ENCODE measurements at places on chromosomes 7 and 10.

- no peak for DNase-seq
These were observed 255.8 kb upstream of the CNTNAP2 start for GRCh38 chr7:145860809-145861208.

DNA sequence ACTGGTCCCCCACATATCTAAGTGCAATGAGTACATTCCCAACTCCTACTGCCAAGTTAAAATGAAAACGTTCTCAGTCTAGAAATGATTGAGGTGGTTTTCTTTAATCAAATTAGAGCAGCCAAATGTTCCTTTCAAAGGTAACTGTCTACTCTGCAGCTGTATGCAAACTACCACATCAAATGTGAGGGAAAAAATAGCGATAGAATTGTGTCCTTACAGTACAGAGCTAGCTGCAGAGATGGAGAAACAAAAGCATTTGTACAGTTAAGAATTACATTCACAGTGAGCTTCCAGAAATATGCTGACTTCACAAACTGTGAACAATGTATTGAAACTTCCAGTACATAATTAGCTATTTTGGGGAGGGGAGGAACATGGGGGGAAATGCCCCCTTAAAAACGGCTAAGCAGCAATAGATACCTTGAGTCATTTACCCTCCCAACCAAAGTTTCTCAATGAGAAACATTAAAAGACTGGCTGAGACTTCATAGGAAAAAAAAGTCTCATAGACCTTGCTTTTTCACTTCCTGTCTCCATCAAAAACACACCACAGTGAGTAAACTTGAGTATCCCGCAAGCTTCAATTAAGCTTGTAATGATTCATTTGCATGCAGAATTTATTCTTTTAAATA lies 22.9 kb downstream of the CDK6 start:
- DNase-seq, result no peak

GRCh38 chr10:128549101-128549608 lies 422.9 kb upstream of the MKI67 start:
- no peak for DNase-seq

- DNase-seq, result no peak
These were observed 7.0 kb downstream of the AIMP2 start for GRCh38 chr7:6015917-6016652.

DNA sequence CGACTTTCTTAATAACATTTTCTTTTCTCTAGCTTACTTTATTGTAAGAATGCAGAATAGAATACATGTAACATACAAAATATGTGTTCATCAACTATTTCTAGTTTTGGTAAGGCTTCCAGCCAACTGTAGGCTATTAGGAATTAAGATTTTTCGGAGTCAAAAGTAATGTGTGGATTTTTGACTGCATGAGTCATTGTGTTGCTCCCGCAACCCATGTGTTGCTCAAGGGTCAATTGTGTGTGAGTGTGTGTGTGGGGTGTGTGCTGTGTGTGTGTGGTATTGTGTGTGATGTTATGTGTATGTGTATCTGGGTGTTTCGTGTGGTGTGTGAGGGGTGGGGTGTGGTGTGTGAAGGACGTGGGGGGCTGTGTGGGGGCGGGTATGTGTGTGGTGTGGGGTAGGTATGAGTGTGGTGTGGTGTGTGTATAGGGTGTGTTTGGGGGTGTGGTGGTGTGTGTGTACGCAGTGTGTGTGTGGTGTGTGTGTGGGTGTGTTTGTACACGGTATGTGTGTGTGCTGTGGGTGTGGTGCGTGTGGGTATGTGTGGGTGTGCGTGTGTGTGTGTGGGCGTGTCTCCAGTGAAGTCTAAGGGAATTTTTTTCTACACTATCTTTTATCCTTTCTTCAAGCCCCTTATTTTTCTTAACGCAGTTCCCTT lies 60.5 kb downstream of the RSU1 start:
- DNase-seq, result no peak

GRCh38 chr7:135678612-135679575 lies 16.6 kb downstream of the STMP1 start:
- no peak for DNase-seq

DNA sequence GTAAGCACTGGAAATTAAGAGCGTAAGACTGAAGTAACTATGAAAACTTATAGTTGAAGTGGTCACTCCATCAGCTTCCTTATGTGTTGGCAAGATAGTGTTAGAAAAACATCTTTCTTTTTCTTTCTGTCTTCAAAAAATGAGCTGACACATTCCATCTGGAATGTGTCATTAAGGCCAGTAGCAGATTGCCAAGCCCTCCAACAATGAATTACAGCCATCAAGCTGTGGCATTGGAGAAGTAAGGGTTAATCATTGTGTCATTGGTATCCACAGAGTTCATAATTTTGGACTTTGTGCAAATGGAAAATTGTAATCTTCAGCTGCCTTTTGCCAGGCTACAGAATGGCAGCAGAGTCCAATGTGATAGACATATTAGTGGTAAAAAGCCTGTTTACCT lies 926.3 kb downstream of the NRG3 start:
- no peak for DNase-seq

GRCh38 chr10:101841826-101842225 lies 1.8 kb downstream of the KCNIP2 start:
- DNase-seq, result no peak

DNA sequence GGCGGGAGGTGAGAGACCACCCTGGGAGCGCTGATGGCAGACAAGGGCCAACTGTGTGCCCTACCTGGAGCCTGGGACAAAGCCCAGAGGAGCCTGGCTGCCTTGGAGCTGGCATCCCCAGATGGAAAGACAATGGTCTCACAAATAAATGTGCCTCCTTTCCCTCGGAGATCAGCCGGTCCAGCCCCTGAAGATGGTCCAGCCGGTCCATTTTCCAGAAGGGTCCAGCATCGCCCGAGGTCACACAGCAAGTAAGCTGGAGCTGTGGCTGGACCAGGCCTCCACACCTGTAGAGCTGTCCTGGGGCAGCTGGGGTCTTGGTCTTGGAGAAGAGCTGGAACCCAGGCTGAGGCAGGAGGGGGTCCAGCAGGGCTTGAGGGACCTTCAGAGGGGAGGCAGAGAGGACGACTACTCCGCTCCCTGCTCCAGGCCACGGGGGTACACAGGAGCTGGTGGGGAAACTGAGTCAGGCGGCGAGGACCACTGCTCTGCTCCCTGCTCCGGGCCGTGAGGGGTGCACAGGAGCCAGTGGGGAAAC lies 3.6 kb downstream of the ELFN1 start:
- DNase-seq, result no peak

DNA sequence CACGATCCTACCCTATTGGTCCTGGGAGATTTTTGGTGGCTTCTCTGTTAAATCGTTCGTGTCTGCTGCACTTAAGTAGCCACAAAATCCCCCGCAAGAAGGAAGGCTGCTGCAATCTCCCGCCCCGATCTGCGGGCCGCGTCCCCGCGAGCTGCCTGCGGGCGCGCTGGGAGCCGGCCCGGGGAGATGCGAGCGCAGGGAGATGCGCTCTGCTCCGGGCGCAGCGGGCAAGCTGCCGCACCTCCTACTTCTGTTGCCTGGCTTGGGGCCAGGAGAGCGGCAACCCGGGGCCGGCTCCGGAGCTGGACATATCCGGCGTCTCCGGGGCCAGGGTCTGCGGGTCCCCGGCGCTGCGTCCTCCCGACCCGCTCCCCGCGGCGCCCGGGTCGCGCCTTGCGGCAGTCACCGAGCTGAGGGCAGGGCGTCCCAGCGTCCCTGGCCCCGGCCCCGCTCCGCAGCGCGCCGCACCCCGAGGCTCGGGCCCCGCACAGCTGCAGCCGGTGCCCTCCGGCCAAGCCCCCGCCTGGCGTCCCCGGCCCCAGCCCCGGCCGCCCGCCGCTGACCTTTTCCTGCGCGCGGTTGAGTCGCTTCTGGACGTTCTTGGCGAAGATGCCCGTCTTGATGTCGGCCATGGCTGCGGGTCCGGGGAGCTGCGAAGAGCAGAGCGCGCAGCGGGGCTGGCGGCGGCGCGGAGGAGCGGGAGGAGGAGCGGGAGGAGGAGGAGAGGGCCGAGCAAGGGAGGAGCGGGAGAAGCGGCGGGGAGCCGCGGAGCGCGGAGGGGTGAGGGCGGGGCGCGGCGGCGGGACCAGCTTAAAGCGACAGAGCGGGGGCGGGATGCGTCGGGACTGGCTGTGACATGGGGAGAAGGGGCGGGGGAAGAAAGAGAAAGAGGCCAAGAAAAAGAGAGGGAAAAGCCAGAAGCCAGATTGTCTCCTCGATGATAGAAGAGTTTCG lies at the start of gene AMPH:
Gene AMPH (minus strand): TSS at position 654 of the 954 bp plus-strand sequence. CDS start 22 bp downstream, at position 632.
- DNase-seq, result no peak

- no peak for DNase-seq
These were observed 26.4 kb downstream of the SLC16A9 start for GRCh38 chr10:59682986-59683937.

DNA sequence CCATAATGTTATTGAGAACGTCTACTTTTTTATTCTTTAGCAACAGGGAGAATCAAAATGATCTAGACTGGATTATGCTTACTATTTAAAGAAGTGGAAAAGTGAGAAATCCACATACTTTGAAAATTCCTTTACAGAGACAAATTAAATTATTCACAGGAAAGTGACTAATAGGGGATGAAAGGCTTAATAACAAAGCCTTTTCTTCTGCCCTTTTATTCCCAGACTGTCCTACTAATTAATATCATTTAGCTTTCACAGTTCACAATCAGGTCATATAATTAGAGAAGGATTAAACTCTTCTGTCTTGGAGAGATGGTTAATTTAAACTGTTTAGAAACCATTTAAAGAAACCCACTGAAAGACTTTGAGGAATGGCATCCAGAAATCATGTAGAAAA lies 58.8 kb downstream of the ARL4A start:
- DNase-seq, result no peak

- no peak for DNase-seq
These were observed 770 bp downstream of the PLXNA4 start for GRCh38 chr7:132575419-132575981.

DNA sequence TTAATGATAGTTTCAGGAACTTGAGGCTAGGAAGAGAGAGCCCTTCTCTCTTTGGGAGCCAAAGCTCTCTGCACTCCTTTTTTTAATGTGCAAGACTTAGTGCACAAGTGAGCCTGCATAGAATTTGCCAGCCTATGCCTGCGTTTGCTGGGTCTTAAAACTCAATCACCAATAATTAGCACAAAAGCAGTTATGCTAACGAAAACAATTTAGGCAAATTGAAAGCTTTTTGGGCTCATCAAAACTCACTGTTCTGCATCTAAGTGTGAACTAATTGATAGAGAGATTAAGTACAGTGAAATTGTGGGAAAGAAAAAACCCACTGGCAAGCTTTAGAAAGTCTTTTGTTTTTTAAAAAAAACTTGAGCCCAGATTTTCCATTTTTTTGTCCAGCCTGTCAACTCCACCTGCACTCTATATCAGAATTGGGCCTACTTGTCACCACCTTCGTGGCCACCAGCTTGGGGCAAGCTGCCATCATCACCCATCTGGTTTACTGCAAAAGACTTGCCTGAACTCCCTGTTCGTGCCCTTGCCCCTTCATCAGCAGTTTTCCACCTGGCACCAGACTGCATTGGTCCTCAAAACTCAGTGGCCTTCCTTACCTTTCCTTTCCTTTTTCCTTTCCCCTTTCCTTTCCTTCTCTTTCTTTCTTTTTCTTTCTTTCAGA lies 37.8 kb downstream of the CRHR2 start:
- no peak for DNase-seq

DNA sequence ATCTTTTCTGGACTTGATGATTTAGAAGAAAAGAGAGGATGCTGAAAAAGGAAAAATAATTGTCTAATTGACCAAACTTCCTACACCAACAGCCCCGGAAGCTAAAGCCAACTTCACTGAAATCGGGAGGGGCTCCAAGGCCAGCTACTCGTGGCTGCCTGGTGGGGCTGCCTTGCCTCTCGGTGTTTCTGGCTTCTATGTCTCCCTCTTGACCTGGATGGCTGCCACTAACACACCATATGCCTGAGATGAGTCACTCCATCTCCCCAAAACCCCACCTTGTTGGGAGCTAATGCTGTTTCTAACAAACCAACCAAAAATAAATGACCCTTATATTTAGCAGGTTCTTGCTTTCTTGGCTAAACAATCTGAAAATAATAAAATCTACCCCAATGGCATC lies 87.6 kb upstream of the AFAP1L2 start:
- no peak for DNase-seq

DNA sequence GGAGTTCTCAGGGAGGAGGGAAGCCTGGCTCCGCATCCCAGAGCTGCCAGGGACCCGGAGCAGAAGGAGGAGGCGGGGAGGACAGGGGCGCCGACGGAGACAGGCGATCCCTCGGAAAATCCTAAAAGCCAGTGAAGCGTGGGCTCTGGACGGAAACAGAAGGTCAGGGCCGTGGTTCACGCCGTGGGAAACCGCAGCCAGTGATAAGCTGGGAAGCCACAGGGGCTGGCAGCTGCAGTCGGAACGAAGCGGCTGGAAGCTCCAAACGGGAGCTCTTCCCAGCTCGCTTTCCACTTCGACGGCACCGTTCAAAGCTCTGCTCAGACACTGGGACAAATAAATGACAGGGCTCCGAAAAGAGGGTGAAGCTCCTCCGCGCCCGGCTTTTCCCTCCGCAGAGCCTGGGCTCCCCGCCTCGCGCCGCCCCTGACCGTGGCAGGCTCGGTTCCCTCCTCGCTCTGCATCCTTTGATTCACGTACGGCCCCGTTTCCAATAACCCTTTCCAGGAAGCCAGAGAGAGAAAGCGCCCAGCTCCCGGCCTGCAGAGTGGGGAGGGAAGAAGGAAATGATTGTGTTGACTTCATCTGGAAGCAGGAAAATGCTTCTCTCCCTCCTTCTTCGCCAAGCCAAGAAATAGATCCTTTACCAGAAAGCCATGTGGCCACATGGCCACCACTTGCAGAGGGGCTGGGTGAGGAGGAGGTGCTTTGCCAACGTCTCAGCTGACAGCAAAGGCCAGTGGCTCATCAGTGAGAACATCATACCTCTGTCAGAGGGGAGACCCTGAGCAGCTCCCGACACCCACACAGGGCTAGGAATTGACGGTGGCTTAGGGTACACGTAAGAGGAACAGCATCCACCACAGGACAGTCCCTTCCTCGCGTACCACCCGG lies 57.4 kb downstream of the ADRB1 start:
- no peak for DNase-seq

DNA sequence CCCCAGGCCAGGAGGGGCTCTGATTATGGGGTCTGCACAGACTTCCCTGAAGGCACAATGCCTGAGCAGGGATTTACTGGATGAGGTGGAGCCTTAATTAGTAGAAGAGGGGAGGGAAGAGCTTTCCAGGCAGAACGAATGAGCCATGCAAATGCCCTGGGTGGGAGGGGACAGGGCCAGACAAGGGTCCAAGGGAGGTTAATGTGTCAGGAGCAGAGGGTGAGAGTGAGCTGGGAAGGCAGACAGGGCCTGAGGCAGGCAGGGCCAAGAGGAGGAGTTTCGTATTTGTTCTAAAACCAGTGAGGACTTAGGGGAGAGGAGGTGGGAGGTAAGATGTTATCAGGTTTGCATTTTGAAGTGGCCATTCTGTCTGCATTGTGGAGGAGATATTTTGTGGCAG lies 65.3 kb downstream of the NPY start:
- DNase-seq, result no peak

DNA sequence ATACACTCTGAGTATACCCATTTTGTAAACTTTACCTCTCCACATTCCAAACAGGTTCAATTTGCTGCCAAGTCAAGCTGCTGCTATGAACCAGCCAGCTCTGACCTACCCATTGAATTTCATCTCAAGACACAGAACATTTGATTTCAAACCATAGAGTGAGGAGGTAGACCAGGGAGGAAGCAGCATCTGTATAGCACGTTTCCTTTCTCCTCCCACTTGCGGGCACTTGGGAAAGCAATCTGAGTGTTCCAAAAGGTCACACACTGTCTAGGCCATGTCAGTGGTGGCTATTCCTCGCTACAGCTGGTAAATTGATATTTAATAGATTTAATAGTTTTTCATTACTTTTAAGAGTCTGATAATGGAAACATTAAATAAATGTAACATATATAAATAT lies 147.8 kb upstream of the EEPD1 start:
- DNase-seq, result no peak

All from GM19239 (cell line).